Kidney (tissue), 22 donors: ENCODE measurements at places on chromosomes 1 and 21.

DNA sequence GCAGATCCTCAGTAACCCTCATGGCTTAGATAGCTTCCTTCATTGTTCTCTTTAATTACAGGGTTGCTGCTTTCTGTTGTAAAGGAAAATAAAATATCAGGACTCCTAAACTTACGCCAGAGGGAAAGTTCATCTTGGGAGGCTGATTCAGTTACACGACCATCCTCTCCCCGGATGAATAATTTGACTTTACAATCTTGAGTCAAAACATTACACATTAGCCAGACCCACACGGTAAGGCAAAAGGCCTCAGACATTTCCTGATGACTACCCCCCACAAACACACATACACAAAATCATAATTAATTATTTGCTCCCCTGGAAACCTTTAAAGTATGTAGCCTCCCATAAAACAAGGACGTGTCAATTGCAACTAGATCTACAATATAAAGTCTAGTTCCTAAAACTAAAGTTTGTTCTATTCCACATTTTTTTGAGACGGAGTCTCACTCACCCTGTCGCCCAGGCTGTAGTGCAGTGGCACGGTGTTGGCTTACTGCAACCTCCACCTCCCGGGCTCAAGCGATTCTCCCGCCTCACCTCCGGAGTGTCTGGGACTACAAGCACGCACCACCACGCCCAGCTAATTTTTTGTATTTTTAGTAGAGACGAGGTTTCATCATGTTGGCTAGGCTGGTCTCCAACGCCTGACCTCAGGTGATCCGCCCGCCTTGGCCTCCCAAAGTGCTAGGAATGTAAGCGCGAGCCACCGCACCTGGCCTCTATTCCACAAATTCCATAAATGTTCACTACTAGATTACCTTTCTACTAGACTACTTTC lies 830 bp upstream of the PRDX1 start:
- H3K27ac ChIP-seq = peak overlapping the region; percentile 92
- peak; percentile 77 for DNase-seq
- no peaks in the 10 kb centered on the region for H3K27me3 ChIP-seq
- H3K4me3 ChIP-seq = peak overlapping the region; percentile 81
- peaks cover 2% of the 10 kb centered on the region for H3K36me3 ChIP-seq

GRCh38 chr21:23801292-23801691 lies 1806.0 kb downstream of the MRPL39 start:
- no peaks in the 10 kb centered on the region for H3K4me1 ChIP-seq
- H3K4me3 ChIP-seq = no peak overlapping the region
- H3K36me3 ChIP-seq = no peaks in the 10 kb centered on the region
- no peak for DNase-seq
- H3K27me3 ChIP-seq = no peaks in the 10 kb centered on the region

GRCh38 chr21:29017639-29018237 lies 1.4 kb downstream of the RWDD2B start:
- no peaks in the 10 kb centered on the region for H3K27me3 ChIP-seq
- no peak overlapping the region for H3K27ac ChIP-seq
- H3K4me1 ChIP-seq = peaks cover 14% of the 10 kb centered on the region
- H3K36me3 ChIP-seq = no peaks in the 10 kb centered on the region
- H3K4me3 ChIP-seq = no peak overlapping the region

DNA sequence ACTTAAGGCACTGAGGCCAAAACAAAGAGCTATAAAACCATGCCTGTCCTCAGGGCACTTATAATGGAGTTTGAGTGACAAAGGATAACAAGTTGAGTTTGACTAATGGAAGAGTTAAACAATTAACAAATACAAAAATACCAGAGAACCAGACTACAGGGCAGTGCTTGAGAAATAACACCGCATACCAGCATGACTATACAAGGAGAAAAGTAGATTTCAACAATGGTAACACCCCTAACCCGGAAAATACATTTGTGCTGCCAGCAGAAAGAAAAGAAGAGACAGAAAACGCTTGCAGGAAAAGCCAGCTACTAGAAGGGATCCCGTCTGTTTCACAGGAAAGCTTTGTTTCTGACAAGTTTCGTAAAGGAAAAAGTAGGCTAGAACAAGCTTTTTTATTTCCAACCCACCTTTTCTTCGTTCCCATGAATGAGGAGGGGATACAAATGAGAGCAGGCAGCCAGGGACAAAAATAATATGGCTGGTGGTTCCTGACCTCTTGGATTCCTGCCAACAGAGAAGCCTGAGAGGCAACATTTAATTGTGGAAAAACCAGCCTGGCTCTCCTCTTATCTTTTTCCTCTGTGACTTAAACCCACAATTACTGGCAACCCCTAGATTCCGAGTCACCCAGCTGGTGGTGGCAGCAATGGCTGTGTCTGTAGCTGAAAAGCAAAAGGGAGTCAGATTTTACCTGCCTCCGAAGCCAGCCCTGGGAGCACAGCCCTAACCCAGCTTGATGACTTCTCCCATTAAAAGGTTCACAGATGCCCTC lies 56.5 kb downstream of the WLS start:
- H3K27me3 ChIP-seq = no peaks in the 10 kb centered on the region
- peak overlapping the region; percentile 0 for H3K27ac ChIP-seq
- DNase-seq = no peak

DNA sequence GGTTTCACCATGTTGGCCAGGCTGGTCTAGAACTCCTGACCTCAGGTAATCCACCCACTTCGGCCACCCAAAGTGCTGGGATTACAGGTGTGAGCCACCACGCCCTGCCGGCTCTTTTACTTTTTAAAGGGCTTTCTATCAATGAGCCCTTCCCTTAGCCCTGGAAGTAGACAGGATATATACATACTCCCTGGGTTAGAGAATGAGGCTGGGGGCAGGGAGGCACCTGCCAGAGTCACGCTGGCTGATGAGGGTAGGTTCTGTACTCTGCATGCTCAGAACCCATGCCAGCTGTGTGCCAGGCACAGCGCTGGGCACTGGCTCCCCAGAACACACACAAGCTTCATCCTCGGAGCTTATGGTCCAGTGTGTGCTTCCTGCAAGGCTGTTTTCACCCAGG lies 113.6 kb upstream of the IPO9 start:
- H3K4me3 ChIP-seq = no peak overlapping the region
- no peaks in the 10 kb centered on the region for H3K27me3 ChIP-seq
- no peak overlapping the region for H3K27ac ChIP-seq
- DNase-seq = no peak
- no peaks in the 10 kb centered on the region for H3K36me3 ChIP-seq
- H3K4me1 ChIP-seq = peaks cover 22% of the 10 kb centered on the region

DNA sequence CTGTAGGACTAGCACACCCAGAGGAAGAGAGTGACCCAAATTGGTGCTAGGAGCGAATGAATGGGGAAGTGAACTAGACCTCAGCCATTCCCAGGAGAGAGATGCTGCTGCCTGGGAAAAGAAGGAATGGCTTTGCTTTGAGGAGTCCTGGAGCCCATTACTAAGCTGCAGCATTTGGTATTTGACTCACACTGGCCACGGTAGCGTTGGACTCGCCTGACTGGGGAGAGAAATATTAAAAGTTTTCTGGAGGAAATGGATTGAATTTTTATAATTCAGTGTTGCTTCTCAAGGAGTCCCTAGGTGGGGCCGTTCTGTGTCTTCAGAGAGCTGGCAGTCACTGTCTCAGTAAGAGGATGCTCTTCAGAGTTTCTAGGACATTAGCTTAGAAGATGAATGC lies 40.2 kb downstream of the PIK3CD start:
- no peak overlapping the region for H3K27ac ChIP-seq
- DNase-seq = no peak
- H3K27me3 ChIP-seq = no peaks in the 10 kb centered on the region

- no peaks in the 10 kb centered on the region for H3K36me3 ChIP-seq
- H3K27ac ChIP-seq = no peak overlapping the region
- DNase-seq = no peak
- H3K27me3 ChIP-seq = no peaks in the 10 kb centered on the region
Observed at GRCh38 chr1:31725134-31725533, 21.3 kb upstream of the COL16A1 start.

DNA sequence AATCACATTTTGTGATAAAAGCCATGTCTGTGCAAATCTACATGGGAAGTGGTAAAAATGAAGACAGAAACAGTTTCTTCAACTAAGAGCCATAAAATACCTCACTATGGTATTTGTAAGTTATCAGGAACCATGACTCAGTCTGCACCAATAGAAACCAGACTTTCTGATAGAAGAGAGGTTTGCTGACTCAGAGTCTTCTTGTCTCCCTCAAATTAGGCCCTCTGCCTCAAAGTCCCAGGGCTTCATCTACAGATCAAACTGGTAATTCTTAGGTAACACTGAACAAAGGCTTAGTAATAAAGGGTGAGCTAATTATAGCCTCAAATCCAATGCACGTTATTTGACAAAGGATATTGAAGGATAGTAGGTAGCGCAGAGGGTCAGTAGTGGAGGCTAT lies 30.9 kb upstream of the SSX2IP start:
- no peaks in the 10 kb centered on the region for H3K27me3 ChIP-seq
- H3K4me1 ChIP-seq = peaks cover 26% of the 10 kb centered on the region
- no peaks in the 10 kb centered on the region for H3K36me3 ChIP-seq
- no peak for DNase-seq
- H3K27ac ChIP-seq = peak overlapping the region; percentile 29

DNA sequence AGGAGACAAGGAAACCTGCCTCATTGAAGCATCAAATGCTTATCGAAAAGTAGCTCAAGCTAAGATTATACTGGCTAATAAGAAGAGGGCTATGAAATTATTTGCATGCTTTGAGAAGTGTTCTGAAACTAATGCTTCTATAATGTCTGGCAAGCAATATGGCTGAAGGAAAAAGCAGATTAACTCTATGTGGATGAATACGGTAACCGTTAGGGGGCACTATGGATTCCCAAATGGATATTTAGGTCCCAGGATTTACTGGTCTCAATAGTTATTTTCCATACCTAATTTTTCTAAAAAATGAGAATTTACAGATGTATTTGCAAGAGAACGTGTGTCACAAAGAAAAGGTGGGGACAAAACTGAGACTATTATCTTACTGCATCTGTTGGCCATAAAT lies 34.6 kb upstream of the RRP15 start:
- no peak overlapping the region for H3K27ac ChIP-seq
- no peak overlapping the region for H3K4me3 ChIP-seq
- DNase-seq = no peak
- no peaks in the 10 kb centered on the region for H3K4me1 ChIP-seq
- H3K27me3 ChIP-seq = no peaks in the 10 kb centered on the region
- H3K36me3 ChIP-seq = no peaks in the 10 kb centered on the region

GRCh38 chr1:202241376-202242079 lies 47.9 kb downstream of the LGR6 start:
- peak; percentile 72 for DNase-seq
- no peak overlapping the region for H3K27ac ChIP-seq
- no peak overlapping the region for H3K4me3 ChIP-seq
- H3K36me3 ChIP-seq = no peaks in the 10 kb centered on the region

DNA sequence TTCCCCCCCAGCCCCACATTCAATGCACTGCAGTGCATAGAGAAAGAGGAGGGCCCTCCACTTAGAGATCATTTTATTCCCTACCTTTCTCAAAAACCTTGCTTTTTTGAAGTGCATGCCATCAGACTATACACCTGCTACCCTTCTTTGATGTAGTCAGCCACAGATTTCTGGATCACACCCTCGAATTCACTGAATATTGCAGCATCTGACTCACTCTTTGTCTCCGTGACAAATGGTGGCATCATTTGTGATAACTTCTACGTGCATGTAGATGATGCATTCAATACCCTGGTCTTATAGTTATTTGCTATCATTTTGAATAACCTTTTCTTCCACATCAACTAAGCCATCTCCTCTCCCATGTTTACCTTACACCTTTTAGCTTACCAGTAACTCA lies 310.3 kb upstream of the SGIP1 start:
- H3K36me3 ChIP-seq = no peaks in the 10 kb centered on the region
- no peak overlapping the region for H3K27ac ChIP-seq
- no peaks in the 10 kb centered on the region for H3K27me3 ChIP-seq
- H3K4me1 ChIP-seq = no peaks in the 10 kb centered on the region

- no peak overlapping the region for H3K4me3 ChIP-seq
- DNase-seq = no peak
- H3K27me3 ChIP-seq = no peaks in the 10 kb centered on the region
- H3K36me3 ChIP-seq = peaks cover 19% of the 10 kb centered on the region
- H3K4me1 ChIP-seq = peaks cover 2% of the 10 kb centered on the region
Observed at GRCh38 chr1:20505488-20505887, 2.5 kb downstream of the MUL1 start.

DNA sequence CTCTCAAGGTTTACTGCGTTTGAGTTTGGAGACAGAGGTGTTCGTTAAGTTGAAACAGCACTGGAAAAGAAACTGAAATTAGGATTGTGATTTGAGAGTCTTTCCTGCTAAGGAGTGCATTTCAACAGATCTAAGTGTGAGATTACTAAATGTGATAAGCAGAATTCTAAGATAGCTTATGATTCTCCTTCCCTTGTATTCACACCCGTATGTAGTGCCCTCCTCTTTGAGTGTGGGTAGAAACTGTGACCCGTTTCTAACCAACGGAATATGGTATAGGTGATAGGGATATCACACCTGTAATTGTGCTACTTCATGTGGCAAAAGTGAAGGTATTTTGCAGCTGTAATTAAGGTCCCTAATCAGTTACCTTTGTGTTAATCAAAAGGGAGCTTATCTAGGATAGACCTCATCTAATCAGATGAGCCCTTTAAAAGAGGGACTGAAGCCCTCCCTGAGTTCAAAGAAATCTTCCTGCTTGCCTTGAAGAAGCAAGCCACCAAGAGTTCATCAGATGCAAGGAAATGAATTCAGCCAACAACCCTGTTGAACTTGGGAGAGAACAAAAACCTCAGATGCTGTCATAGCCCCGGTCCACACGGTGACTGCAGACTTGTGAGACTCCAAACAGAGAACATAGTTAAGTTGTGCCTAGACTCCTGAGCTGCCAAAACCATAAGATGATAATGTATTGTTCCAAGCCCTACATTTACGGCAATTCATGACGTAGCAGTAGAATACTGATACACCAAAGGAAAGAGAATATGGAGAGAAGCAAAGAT lies 12.6 kb upstream of the IL12RB2 start:
- no peak overlapping the region for H3K27ac ChIP-seq
- no peaks in the 10 kb centered on the region for H3K4me1 ChIP-seq
- H3K27me3 ChIP-seq = no peaks in the 10 kb centered on the region
- no peak for DNase-seq
- no peak overlapping the region for H3K4me3 ChIP-seq

GRCh38 chr1:199273837-199274379 lies 635.1 kb downstream of the PTPRC start:
- DNase-seq = no peak
- no peaks in the 10 kb centered on the region for H3K27me3 ChIP-seq
- H3K4me1 ChIP-seq = no peaks in the 10 kb centered on the region

- H3K4me3 ChIP-seq = no peak overlapping the region
- H3K27me3 ChIP-seq = no peaks in the 10 kb centered on the region
- peaks cover 3% of the 10 kb centered on the region for H3K4me1 ChIP-seq
- no peak overlapping the region for H3K27ac ChIP-seq
- no peak for DNase-seq
Observed at GRCh38 chr1:203131548-203132200, 4.1 kb downstream of the ADORA1 start.

GRCh38 chr21:46150073-46150472 lies 5.3 kb downstream of the FTCD start:
- H3K27me3 ChIP-seq = no peaks in the 10 kb centered on the region
- H3K4me3 ChIP-seq = no peak overlapping the region
- DNase-seq = no peak
- H3K27ac ChIP-seq = no peak overlapping the region
- H3K4me1 ChIP-seq = peaks cover 2% of the 10 kb centered on the region
